CD8-positive, alpha-beta memory T cell (primary cell): ENCODE measurements at places on chromosomes 3 and 15. TPM values are rescaled to one million over a fixed set of nuclear protein-coding genes. Genes with fewer than 3 reads are reported as not detected.

The PLA2G4D gene
- polyA plus RNA-seq, result not detected

The SEMA7A gene
- 1.9 TPM for polyA plus RNA-seq

The PP2D1 gene
- polyA plus RNA-seq, result 0.46 TPM

The THPO gene
- not detected for polyA plus RNA-seq

The TBC1D21 gene
- polyA plus RNA-seq, result not detected

The P2RY13 gene
- not detected for polyA plus RNA-seq

The IL16 gene
- 310 TPM for polyA plus RNA-seq

The DAZL gene
- polyA plus RNA-seq, result not detected

The ANKRD34C gene
- not detected for polyA plus RNA-seq

- no peak for DNase-seq
Measured at GRCh38 chr3:51722362-51722761, 15.5 kb downstream of the GRM2 start.

DNA sequence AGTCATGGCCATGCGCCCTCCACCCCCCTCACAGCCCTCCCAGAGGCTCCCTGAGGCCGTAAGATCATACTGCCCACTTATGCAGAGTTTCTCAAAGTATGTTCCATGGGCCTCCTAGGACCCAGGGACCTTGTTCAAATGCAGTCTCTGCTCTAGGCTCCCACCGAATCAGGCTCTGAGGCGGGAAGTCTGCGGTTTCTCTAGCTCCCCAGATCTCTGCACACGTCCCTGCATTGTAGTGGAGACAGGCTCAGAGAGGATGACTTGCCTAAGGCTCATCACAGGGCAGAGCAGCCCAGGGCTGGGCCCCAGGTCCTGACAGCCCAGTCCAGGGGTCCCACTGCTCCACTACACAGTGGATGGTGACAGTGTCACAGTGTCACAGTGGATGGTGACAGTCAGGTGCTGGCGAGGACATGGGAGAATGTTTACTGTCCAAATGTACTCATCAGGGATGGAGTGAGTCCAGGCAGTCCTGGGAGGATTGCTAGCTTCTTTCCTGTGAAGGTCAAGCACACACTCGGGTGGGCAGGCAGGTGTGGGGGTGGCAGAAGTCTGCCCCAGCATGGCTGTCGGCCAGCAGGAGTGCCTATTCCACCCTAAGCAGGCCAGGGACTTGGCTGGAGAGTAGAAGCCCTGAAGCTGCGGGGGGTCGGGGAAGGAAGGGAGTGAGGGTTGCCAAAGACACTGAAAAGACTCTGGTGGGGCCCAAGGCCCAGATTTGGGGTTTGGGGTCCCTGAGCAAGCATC is 12.4 kb downstream of the ANKRD63 start:
- DNase-seq, result no peak

GRCh38 chr3:102735311-102735710 is 300.5 kb downstream of the ZPLD1 start:
- no peak for DNase-seq

DNA sequence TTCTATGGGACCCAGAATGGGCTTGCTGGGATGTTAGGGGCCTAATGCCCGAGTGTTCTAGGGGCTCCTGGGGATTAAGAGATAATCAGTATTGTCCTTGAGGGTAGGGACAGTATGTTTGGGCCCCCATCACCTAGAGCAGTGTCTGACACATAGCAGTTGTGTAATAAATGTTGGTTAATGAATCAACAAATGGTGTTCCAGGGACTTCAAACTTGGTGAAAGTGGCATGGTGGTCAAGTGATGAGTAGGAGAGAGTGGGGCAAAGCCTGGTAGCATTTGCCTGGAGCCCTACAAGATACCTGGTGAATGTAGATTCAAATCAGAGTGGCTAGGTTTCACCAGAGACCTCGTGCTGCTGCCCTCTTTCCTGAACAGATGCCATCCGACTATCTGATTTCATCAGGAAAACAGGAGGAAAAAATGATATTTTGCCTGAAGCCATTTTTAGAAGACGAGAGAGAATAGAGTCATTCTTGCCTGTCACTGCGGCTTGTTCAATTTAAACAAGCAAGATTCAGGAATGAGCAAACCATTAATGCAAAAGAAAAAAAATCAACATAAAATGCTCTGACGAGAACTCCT is 117.3 kb downstream of the RPL22L1 start:
- DNase-seq, result no peak

DNA sequence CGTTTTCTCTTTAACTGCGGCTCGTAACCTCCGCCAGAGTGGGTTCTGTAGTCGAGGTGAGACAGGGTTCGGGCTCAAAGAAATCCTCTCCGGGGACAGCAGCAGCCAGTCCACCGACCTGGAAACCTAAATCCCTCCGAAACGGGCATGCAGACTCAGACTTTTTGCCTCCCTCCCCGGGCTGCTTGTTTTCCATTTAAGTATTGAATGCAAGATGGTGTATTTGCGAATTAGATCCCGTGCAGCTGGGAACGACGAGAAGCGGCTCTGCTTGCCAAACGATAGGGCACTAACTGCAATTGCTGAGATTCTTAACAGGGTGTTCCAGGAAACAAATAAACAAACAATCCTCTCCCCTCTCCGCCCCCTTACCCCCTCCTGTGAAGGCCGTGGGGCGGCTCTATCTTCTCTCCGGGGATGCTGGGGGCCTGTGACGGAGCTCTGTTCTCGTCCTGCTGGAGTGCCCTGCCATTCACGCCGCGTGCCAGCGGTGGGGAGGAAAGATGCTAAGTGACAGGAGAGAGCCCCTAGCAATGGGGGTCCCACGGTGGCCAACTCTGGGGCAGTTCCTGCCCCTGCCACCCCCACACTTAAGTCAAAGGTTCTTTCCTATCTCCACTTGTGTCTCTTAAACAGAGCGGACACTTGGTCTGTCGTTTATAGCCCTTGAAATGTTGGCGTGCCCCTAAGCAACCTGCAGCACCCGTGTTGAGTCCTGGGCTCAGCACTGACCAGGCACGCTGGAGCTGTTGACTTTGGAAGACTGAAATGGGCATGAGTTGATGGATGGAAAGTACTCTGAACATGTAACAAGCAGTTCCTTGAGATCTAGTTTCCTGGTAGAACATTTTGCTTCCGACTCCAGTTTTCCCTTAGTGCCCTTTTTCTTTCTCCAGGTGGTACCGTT is 1.3 kb upstream of the ETV5 start:
- DNase-seq, result no peak

- DNase-seq, result no peak
Measured at GRCh38 chr15:87753539-87753938, 503.0 kb downstream of the NTRK3 start.

DNA sequence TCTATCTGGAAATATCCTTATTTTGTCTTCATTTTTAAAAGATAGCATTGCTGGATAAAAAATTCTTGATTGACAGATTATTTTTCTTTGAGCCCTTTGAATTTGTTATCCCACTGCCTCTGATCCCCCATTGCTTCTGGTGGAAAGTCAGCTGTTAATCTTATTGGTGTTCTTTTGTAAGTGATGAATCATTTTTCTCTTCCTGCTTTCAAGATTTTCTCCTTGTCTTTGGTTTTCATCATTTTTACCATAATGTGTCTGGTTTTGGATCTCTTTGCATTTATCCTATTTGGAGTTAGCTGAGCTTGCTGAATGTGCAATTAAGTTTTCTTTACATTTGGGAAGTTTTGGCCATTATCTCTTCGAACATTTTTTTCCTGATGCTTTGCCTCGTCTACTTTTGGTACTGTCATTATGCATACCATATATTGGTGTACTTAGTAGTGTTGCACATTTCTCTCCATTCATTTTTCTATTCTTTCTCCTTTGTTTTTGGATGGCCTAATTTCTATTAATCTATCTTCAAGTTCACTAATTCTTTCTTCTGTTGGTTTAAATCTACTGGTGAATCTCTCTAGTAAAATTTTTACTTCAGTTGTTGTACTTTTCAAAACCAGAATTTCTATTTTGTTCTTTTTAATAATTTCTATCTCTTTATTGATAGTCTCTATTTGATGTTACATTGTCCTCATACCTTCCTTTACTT is 440.0 kb upstream of the PROK2 start:
- no peak for DNase-seq

DNA sequence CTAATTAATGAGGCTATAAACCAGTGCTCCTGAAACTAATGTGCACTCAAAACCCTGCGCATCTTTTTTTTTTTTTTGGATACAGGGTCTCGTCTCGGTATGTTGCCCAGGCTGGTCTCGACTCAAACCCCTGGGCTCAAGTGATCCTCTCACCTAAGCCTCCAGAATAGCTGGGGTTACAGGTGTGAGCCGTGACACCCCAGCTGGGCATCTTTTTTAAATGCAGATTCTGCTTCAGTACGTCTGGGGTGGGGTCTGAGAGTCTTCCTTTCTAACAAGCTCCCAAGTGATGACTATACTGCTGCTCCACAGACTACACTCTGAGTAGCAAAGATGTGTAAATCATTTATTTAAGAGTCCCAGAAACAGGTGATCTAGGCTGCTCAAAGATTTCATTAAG is 73.0 kb downstream of the BFSP2 start:
- DNase-seq, result no peak

DNA sequence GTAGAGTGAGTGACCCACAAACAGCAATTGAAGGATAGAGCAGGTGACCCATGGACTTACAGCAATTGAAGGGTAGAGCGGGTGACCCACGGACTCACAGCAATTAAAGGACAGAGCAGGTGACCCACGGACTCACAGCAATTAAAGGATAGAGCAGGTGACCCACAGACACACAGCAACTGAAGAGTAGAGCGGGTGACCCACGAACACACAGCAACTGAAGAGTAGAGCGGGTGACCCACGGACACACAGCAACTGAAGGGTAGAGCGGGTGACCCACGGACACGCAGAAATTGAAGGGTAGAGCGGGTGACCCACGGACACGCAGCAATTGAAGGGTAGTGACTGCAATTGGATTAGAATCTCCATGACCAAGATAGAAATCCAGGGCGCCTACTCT is 9.8 kb upstream of the TNK2 start:
- no peak for DNase-seq

DNA sequence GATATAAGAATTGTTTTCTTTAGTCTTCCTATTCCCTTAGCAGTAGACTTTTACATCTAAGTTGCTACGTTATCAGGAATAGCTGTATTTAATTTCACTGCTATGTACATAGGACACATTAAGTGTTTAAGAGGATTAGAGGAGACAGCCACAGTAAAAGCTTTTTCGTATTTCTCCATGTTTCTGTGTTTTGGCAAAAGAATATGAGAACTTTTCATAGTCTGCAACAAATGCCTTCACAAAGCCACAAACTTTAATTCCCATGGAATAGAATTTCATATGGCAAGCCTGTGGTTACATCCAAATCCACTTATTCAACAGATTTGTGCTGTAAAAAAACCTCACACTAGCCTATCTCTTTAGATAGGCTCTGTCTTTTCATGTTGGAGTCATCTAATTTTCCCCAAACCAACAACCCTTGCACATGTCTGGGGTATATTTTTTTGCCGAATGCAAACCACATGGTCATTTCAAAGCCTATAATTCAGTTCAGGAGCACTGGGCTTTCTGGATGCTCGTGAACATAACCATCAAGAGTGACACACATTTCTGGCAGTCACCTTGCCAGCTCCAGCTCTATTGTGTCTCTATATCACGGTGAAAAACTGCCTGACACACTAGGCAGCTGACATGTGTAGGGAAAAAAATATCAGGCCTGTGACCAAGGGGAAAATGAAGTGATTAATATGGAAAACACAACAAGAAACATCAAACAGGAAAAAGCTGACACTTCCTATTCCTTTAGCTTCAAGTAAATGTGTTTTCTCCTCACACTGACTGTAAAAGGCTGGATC is 19.2 kb downstream of the PLD1 start:
- no peak for DNase-seq

DNA sequence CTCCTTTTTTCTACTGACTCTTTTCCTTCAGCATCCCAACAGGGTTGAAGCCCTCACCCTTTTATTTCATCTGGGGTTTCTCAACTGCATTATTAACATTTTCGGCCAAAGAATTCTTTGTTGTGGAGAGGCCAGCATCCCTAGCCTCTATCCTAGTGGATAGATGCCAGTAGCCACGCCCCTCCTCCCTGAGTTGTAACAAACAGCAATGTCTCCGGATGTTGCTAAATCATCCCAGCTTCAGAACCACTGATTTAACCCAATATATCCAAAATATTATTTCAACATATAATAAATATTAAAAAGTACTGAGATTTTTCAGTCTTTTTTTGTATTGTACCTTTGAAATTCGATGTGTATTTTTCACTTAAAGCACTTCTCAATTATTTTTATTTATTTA is 2.0 kb upstream of the RNF111 start:
- no peak for DNase-seq

DNA sequence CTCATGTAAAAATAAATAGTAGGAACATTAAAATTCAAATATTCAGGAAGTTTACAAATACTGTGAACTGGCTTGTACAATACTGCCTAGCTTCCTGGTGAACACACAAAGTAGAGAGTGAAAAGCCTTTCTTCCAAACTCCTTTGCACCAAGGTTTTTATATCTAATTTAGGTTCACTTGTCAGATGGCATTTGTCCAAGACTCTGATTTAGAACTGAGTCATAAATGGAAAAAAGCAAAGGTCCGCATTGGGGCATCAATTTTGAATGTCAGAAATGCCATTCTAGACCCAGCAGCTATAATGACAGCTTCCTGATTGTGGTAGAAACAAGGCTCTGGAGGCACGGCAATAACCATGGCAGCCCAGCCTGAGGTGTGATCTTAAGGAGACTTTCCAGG is 160.7 kb downstream of the PDE8A start:
- DNase-seq, result no peak

DNA sequence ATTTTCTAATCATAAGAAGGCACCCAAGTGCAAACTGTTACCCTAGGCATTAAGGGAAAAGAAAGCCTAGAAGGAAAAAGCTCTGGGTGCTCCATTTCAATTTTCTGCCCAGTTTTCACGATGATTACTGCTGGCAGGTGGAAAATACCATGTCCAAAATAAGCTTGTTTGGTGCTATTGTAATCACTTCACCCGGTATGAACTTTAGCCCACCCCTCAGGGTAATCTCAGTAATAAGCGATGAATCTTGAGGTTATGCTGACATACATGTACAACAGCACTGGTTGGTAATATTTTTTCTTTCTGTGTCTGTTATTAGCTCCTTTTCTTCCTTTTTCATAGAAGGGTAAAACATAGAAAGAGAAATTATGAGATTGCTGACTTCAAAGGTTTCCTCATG is 88.6 kb upstream of the MEX3B start:
- no peak for DNase-seq
